ENCODE measurements at places on chromosomes 12 and 14.

- DNase-seq, result no peak
Measured at GRCh38 chr14:54135804-54136280, 179.2 kb upstream of the BMP4 start.

- no peak for DNase-seq
Measured at GRCh38 chr12:79997096-79997791, 62.3 kb upstream of the PPP1R12A start.

- DNase-seq, result no peak
Measured at GRCh38 chr14:103280278-103280928, 53.6 kb upstream of the EIF5 start.

- DNase-seq, result no peak
Measured at GRCh38 chr12:89177802-89178395, 174.4 kb downstream of the DUSP6 start.

All from T47D (cell line).